ENCODE measurements at places on chromosomes 5 and 9.
A peak's percentile ranks its signal among the peaks of the same experiment; 100 is the strongest.

- no peak for DNase-seq
Observed at GRCh38 chr5:130243641-130244040, 339.4 kb downstream of the CHSY3 start.

DNA sequence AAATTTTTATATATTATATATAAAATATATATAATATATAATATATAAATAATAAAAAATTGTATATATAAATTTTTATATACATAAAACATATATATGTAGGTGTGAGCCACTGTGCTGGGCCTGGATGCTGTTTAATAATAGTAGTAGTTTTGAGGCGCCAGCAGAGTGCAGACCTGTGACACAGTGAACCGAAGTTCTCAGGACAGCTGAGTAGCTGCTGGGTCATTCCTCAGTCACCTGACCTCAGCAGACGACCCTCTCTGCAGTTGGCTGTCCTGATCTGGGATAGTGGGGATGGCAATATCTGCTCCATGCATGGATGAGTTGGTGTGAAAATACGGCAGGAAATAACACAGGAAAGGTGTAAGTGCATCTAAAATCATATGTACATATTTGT lies 3.3 kb upstream of the SNX18 start:
- DNase-seq, result no peak

DNA sequence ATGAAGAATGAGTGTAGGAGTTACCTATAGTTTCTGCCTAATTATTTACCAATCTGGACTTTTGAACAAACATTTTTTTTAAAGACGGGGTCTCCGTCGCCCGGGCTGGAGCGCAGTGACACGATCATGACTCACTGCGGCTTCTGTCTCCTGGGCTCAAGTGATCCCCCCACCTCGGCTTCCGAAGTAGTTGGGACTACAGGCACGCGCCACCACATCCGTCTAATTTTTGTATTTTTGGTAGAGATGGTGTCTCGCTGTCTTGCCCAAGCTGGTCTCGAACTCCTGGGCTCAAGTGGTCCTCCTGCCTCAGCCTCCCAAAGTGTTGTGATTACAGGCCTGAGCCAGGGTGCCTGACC lies 1.5 kb downstream of the CTNNA1 start:
- DNase-seq, result no peak

GRCh38 chr9:133166392-133166791 lies 2.7 kb upstream of the GBGT1 start:
- DNase-seq, result no peak

GRCh38 chr5:129241755-129242154 lies 147.2 kb downstream of the ISOC1 start:
- no peak for DNase-seq

- no peak for DNase-seq
Observed at GRCh38 chr5:68289498-68289897, 73.9 kb downstream of the PIK3R1 start.

DNA sequence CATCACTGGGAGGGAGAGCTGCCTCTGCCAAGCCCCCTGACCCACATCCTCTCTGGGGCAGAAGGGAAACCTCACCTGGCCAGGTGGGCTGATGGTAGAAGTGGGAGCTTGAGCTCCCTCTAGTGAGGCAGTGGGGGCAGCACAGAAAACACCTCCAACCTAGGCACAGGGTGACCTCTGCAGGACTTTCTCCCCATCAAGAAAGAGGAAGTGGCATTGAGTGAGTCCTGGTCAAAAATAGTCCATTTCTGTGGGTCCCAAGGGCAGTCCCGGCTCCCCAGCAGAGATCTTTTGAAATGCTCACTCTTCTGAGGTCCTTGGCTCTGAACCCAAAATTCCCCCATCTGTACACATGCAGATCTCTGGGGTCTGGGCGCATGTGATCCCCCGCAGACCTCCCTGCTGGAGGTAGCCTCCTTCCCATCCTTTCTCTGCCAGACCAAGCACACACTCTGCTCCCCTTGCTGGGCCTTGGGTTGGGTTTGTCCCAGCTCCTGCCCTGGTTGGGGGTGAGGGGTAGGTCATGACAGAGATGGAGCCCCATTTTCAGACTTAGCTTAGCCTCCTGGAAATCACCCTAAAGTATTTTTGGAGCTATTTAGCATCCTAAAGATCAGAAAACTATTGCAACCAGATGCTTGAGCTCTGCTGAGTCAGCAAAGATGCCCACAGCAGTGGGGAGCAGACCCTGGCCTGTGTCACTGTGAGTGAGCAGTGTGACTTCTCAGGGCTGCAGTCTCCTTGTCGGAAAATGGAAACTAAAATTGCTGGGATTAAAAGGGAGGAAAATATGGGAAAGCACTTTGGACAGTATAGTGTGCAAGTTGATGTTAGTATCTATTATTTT lies 41.6 kb upstream of the LCP2 start:
- peak; percentile 70 for DNase-seq

DNA sequence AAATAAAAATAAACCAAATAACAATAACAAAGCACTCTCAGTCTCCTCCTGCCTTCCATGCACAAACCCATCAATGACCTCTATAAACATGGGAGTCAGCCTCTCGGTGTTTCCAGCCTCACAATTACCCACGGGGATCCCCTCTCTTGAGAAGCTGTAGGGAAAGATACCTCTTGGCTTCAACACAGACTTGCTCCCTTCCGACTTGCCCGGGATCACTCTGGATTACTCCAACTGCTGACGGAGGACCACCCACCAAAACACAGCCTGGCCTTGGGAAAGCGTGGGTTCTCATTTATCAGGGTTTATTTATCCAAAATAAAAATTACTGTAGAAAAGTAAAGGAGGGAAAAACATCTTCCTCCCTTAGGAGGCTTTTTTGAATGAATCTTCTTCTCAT lies 11.5 kb upstream of the NKX2-5 start:
- DNase-seq, result no peak

DNA sequence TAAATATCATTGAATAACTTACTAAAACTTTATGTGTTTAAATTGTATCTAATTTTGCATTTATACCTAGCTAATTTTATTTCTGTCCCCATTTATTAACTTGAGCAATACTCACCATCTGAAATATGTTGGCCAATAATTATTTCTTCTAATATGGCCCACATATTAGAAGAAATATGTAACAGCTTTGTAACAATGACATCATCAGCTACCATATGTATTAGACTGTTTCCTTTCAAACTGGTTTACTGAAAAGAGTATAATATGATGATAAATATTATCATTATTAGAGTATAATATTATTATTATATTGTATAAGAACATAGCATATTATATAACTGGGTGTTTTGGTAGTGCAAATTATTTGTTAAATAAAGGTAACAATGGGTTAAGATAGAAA lies 220.5 kb downstream of the FBXL7 start:
- DNase-seq, result no peak

GRCh38 chr5:98365126-98365525 lies 408.3 kb upstream of the RGMB start:
- DNase-seq, result no peak

- no peak for DNase-seq
Observed at GRCh38 chr9:128911529-128912035, 9.2 kb upstream of the PHYHD1 start.

GRCh38 chr9:105305856-105306255 lies 61.4 kb downstream of the SLC44A1 start:
- no peak for DNase-seq

DNA sequence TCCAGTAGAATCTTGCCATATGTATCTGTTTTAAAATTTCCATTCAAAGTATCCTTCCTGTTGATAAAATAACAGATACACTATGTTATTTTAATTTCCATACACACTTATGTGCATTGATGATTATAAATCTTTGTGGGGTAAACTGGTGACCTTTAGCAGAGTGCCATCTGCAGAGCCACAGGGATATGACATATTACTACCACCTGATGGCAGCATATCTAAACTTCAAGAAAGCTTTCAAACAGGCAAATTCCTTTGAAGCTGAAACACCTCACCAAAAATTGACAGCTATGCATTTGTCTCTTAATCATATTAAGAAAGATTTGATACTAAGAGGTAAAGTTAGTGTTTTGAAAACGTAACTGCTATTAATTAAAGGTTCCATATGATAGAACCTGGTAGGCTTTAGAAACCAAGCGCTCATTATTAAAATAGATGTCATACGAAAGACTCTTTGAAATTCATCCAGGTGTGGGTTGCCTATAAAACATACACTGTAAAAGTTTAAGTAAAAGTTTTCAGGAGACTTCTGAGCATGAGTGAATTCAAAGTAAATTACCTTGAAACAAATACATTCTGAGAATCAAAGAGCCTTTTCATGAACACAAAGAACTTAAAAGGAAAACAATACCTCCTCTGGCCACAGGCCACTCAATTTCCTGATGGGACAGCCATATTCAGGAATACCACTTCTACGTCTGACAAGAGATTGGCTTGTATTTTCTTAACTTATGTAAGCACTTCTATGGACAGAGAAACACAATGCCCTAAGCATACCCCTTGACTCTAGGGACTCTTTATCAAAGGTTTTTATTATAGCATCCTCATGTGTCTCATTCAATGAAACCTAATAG lies 93.3 kb downstream of the KIAA0825 start:
- no peak for DNase-seq

- no peak for DNase-seq
Observed at GRCh38 chr9:68797116-68797515, 92.1 kb downstream of the PIP5K1B start.

Data from stimulated activated CD4-positive, alpha-beta T cell treated with anti-CD3 and anti-CD28 coated beads, Interleukin-4, amount 100 ng/mL, for 24 hours (primary cell).